Activated CD4-positive, alpha-beta T cell treated with anti-CD3 and anti-CD28 coated beads, Interleukin-2, amount 50 U/mL, for 4 hours (primary cell): ENCODE measurements at places on chromosomes 2 and 18.

DNA sequence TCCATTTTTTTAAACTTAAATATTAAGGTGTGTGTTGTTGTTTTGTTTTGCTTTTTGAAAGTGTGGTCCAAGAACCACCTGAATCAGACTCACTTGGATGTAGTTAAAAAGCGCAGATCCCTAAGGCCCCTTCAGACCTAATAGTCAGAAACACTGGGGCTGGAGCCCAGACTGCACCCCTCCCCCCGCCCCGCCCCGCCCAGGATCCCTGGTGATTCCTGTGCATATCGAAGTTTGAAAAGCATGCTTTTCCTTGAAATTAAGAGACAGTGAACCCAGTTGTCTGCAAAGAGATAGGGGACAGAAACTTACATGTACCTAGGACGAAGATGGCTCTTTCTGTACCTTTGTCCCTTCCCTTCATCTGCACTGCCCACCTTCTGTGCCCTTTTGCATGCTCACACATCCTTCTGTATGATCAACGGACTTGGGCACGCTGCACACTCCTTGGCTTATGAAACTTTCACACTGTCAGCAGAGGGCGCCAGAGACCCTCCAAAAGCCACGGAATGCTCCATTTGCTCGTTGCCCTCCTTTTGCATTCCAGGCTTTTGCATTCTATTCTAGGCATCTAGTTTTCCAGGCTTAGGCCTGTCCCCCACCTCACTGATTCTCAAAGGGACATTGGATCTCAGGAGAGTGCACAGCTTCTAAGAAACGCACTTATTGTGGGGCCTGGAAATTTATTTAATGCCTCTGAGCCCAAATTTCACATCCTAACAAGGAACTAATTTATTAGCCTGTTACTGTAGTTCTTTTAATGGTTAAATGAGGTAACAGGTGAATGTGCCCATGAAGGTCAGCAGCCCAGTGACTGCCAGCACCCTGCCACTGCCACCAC is 32.8 kb upstream of the SLC14A1 start:
- DNase-seq = peak; percentile 79

GRCh38 chr2:237630216-237631000 is 3.0 kb downstream of the LRRFIP1 start:
- DNase-seq = no peak

DNA sequence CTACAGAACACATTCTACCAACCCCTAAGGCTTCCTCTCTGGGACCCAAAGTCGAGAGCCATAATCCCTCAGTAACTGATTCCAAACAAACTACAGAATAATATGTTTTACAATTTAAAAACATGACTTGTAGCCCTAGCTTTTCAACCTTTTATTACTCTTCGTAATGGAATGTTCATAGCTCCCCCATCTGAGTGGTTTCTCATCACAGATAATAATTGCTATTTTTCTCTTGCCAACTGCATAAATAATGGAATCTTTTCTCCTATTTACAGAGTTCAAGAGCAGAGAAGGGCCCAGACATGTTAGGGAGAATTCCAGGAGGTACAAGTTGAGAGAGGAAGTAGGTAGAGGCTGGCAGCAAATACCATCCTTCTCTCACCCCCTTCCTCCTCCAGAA is 59.9 kb upstream of the CERS6 start:
- no peak for DNase-seq

DNA sequence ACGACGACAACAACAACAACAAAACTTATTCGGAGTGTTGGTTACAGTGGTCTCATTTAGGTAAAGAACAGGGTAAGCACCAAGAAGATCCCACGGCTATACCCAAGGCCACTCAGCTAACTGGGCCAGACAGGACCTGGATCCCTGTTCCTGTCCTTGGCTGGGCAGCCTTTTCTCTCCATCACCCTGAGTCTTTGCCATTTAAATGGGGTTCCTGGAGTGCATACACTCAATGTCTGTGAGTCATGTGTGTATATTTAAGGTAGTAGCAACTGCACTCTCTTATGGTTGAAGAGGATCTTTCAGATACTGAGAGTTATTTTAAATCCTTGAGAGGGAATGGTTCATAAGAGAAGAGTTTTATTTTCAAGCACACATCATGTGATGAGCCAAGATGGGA is 35.3 kb downstream of the ADCYAP1 start:
- DNase-seq = no peak

GRCh38 chr2:40511661-40512213 is 59.8 kb upstream of the SLC8A1 start:
- DNase-seq = no peak

DNA sequence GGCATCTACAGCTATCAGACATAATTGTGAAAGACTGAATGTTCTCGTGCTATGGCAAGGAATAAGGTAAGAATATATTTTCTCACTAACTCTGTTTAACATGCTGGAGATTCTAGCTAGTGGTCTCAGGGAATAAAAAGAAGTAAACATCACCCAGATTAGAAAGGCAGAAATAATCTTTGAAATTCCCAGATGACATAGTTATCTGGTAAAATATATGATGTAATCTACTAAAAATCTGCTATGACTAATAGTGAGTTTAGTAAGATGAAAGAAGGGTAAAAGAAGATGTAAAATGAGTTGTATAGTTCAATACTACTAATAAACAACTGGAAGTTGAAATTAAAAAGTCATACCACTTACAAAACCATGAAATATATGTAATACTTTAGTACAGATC is 134.2 kb downstream of the DSC3 start:
- no peak for DNase-seq

DNA sequence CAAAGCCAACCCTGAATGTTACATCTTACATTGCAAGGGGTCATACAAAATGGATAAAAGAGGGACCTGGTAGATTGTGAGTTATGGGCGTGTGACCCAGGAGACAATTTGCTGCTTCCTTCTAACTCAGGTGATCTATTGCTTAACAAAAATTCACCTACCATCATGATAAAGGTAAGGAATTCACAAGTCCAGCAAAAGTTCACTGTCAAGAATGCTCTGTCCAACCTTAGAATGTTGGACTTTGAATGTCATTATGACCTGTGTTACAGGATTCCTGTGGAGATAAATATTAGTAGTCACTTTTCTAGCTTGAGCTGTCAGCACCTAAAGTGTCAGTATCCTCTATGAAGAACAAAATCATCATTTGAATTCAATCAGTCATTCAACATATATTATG is 7.9 kb upstream of the KLF7 start:
- no peak for DNase-seq

DNA sequence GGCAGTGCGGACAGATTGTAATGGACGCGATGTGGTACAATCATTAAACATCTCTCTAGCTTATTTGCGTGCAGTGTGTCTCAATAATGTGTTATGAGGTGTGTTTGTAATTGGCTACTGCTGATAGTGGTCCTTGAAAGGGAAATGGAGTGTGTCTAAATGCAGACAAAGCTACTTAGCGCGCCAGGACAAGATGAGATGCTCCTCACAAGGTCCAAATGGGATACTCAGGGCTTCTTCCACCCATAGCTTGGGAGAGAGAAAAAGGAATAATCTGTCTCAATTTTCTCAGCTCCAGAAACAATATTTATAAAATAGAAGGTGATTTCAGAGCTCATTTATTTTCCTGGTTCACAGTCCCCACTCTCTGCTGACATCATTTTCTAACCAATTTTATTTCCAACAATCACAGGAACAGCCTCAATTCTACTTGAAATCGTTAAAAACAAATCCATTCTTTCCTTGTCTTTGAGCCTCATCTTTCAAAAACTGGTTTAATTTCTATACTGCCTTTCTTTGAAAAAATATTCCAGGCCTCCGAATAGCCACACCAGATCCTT is 28.5 kb downstream of the GALNT14 start:
- no peak for DNase-seq

GRCh38 chr2:109284826-109285225 is 155.8 kb downstream of the SH3RF3 start:
- no peak for DNase-seq

DNA sequence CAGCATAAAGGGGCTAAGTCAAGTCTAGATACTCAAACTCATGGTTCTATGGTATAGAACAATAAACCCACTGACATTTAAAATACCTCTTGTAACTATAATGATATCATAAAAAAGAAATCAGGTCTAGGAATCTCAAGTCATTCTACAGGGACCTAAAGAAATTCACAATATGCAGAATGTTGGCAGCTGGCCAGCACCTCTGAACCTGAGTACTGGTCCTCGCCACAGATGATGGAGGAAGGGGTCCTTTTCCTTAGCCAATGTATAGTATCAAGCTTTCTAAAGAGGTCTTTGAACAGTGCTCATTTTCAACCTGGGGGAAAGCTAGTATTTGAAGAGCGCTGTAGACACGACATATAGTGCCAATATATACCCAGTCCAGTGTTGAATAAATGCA is 108.4 kb upstream of the ITGB6 start:
- DNase-seq = no peak

GRCh38 chr2:65511306-65511705 is 78.9 kb upstream of the SPRED2 start:
- DNase-seq = no peak

DNA sequence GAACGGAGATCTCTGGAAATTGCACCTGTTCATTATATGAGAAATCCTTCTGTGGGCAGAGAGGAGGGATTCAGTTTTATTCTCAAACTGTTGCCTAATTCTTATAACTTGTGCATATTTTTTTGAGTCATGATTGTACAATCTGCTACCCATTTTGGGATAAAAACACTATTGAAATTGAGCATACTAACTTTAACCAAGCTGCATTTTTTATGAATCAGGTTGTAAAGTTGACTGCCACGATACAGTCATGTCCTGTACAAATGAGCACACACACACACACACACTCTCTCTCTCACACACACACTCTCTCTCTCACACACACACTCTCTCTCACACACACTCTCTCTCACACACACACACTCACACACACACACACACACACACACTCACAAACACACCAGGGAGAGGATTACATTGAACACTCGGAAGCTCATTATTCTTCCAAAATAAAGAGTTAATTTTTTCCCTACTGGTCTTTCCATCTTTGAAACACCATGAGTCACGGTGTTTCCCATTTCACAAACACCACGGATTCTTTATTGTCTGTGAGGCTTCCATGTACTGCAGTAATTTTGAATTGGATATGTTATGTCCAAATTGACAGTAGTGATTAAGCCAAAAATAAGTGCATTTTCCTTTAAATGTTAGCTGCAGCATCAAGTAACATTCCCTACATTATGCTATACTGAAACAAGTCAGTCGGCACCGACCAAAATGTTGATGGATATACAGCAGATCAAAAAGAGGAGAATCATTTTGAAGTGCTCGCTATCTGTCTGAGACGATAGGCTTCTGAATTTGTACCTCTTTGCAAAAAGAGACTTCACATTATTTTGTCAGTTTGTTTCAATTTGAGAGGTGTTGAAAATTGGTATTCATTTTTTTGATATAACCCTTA is 216.9 kb downstream of the ARHGAP15 start:
- DNase-seq = no peak

GRCh38 chr2:150487537-150488429 is at the start of gene RND3:
TSS of gene RND3 (minus strand) at chr2:150487667. CDS start at chr2:150487417, 250 bp downstream.
- DNase-seq = no peak

- no peak for DNase-seq
These were observed 30.1 kb downstream of the SOX11 start for GRCh38 chr2:5722236-5722635.

- no peak for DNase-seq
These were observed 103.9 kb upstream of the LRP1B start for GRCh38 chr2:142234741-142235140.

DNA sequence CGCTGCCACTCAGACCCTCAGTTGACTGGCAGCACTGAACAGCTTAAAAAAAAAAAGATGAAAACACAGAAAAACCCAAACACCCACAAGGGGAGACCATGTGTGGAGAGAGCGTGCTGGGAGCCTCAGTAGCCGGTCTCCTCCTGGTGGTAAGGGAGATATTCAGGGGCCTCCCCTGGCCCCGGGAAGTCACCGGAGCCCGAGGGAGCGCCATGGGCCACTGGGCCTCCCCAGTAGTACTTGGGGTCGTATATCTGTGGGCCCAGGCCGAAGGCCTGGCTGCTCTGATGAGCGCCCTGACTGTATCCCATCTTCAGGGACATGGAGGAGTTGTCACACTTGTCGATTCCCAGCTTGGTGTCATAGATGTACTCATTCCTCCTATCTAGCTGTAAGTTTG is 145.7 kb upstream of the TEKT4 start:
- no peak for DNase-seq

DNA sequence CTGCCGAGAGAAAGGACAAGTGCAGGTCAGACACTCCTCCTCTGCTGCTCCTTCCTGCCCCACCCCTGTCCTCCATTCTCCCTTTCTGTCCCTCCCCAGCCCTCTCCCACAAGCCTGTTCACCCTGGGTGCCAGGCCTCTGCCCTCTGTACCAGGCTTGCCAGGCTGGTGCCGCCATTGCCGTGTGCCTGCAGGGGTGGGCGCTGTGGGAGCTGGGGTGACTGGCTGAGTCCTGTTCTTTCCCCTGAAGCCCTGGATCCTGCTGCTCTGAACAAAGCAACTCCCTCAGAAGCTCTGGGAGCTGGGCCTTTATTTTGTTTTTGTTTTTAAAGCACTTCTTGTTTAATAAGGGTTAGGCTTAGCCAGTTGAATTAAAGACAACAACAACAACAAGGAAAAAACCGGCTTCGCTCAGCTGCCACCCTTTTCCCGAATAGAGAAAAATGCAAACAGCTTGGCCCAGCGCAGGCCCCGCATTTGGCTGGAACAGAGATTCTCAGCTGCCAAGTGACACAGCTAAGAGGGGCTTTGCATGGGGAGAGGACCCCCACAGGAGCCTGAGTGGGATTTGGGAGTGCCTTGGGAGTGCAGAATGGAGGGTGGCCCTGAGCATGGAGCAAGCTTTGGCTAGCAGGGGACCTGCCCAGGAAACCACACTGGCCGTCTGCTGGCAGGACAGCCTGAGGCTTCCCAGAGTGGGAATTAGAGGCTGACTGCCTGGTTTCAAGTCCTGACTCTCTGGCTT is 9.1 kb downstream of the PCARE start:
- no peak for DNase-seq

- DNase-seq = no peak
These were observed 115.3 kb upstream of the RIOK3 start for GRCh38 chr18:23337599-23338444.

DNA sequence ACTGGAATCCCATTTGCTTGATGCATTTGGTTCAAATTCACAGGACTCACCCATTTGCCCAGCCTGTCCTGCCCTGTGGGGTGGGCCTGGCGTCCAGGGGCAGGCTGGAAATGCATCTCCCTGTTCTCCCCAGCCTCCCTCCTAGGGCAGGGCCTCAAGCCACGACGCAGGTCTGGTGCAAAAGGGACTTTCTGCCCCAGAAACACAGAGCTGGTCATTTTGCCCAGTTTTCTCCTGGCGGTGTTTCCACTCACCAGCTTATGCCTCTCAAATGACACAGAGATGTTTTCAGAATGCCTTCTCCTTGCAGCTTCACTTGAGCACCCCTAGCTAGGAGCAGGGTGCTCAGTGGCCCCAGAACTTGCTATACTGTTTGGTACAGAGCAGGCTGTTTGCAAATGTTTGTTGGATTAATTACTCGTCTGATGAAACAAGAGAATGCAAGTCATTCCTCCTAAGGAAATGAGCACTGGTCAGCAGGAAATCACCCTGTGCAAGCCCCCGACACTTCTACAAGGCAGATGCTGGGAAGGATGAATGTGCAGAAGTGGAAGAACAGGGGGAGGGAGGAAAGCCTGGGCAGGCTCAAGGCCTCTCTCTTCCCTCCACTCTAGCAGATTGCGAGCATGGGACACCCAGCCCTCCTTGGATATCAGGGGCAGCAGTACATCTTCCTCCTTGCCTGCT is 164.3 kb upstream of the APCDD1 start:
- DNase-seq = no peak
